ENCODE measurements at places on chromosomes 1 and 21. TPM values are rescaled to one million over a fixed set of nuclear protein-coding genes. Genes with fewer than 3 reads are reported as not detected.

DNA sequence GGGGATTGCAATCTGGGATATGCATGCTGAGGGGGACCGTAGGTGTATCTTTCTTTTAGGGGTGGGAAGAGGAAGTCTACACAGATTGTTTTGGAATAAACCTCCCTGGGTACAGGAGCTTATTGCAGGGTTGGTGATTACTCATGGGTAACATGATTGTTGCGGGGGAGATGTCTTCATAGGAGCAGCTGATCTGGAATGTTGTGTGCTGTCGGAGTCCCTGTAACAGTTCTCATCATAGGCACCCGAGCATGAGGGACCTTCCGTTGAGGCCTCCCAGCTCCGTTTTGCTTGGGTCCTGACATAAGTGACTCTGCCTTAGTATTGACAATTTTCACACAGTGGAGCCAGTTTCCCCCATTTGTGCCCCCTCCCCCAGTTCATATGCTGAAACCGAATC is 4.2 kb upstream of the PRXL2B start:
- no peak for DNase-seq

DNA sequence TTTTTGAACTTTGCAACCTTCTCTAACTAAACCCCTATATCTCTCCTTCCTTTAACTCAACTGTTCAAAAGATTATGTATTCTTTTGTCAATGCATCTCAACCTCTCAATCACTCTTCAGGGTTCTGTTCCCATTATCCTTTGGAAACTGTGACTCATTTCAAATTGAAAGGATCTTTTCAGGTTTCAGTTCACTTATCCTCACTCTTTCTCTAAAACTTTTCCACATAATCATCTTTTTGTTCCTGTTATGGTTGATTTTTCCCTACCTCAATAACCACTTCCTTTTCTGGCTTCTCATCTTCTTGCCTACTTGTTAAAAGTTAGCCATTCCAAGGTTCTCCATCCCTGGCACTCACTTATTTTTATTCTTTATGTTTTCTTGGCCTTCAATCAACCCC is 56.2 kb upstream of the NUF2 start:
- DNase-seq, result no peak

RBM8A gene
- total RNA-seq, result 74.8 TPM

GRCh38 chr1:207904391-207904790 is 6.5 kb downstream of the CD34 start:
- DNase-seq, result no peak

- no peak for DNase-seq
Observed at GRCh38 chr1:233867028-233867427, 37.4 kb upstream of the SLC35F3 start.

KRTAP20-4 gene
- total RNA-seq, result not detected

DNA sequence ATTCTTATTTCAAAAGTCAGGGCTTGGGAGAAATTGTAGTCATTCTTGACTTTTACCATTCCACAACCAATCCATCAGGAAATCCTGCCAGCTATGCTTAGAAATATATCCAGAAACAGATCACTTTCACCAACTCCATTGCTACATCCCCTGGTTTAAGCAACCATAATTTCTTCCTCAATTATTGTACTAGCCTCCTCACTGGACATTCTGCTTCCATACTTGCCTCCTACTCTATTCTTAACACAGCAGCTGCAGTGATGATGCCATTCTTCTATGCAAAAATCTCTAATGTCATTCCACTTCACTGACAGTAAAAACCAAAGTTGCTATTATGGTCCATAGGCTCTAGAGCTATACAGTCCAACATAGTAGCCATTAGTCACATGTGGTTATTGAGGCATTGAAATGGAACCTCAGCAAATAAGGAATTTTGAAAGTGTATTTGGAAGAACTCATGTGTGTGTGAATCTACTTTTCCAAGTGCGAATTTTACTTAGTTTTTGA is 110.7 kb upstream of the KIAA0040 start:
- DNase-seq, result no peak

ARHGAP30 gene
- total RNA-seq, result 14.1 TPM

GRCh38 chr1:29122682-29123052 is 1.0 kb downstream of the TMEM200B start:
- no peak for DNase-seq

- DNase-seq, result no peak
Observed at GRCh38 chr1:187146388-187146787, 317.6 kb downstream of the PLA2G4A start.

GRCh38 chr1:14997646-14998276 is 155.8 kb upstream of the TMEM51 start:
- no peak for DNase-seq

DNA sequence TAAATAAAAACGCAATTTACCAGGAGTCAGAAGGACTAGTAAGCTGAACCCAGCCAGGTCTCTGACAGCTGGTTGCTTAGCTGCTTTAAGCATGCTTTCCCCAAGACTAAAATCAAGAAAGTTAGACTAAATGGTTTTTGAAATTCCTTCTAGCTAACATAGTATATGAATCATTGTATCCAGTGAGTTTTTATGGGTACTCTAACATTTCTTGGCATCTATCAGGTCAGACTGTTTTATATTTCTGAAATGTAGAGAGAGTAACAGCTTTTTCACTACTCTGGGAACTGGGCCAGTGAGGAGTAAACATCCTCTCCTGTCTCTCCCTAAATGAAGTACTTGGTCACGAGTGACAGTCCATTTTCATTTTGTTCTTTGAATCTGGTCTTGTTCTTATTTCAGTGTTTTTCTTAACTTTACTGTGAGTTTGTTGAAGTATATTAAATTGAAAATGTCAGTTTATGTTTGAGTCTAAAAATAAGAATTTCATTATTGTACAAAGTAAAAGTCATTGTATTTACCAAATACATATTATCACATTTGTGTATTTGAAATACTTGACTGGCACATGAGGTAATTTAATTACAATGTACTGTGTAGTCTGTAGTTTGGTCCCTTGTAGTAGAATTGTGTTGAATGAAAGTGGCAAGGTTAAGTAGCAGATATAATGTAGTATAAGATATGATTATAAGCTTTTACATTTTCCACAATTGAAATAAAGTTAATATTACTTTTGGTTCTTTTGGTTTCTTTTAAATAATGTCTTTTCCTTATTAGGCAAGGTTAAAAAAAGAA is 47.6 kb downstream of the PKN2 start:
- no peak for DNase-seq

GRCh38 chr21:23578027-23578426 is 2029.3 kb downstream of the MRPL39 start:
- DNase-seq, result no peak

C4BPA gene
- total RNA-seq, result not detected

GRCh38 chr1:61921435-61921834 is 179.2 kb downstream of the PATJ start:
- DNase-seq, result no peak

DNA sequence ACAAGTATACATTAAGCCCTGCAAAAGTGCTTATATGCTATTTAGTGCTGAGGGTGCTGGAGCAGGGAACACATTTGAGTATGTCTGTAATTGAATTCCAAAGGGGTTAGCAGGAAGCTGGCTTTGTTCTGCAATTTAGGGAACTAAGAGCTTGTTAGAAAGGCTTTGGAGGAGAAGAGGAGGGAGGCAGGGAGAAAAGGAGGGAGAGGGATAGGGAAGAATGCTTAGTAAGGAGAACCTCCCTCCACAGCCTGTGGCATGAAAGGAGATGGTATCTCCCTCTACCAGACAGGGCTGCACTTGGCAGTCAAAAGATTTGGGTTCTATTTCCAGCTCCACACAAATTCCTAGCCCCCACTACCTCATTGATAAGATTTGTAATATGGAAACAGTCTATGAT is 217.8 kb downstream of the DAB1 start:
- DNase-seq, result no peak

DCST1 gene
- total RNA-seq, result 0.42 TPM

GRCh38 chr1:87840767-87841166 is 512.1 kb downstream of the LMO4 start:
- DNase-seq, result no peak

FAM177B gene
- total RNA-seq, result 1.3 TPM

DNA sequence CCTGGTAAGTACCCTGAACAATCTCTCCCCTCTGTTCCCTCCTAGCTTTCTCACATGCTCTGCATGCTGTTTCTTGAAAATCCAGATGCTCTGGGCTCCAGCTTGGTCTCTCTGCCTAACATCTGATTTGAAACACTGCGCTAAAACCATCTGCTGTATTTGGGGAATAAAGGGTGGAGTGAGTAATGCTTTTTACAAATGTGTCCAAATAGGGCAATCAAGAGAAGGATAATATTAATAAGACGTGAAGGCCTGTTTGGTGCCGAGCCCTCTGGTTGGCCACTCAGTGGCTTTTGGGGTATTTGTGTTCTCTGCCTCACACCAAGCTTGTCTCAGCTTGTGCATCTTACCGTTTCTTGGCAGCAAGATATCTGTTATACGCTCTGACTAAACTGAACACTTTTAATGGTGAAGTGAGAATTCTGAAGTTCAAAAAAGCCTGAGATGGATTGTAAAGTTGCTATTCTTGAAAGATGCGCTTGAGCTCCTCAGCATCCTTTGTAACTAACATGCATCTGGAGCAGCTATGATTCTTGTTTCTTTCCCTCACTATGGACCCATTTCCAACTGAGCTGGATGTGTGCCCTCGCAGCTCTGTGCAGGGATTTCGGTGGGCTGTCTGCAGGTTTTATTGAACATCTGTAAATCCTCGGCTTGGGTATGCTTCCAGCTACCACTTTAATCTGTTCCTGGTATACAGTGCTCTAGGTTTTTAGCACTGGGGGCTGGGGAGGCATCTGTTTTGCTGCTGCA is 269.4 kb downstream of the RWDD3 start:
- DNase-seq, result no peak

GRCh38 chr1:229665912-229666558 is 40.0 kb downstream of the URB2 start:
- no peak for DNase-seq

ADAMTS4 gene
- total RNA-seq, result 16.8 TPM

- no peak for DNase-seq
Observed at GRCh38 chr1:52238887-52239707, 97.2 kb downstream of the ZFYVE9 start.

Measured in esophagus muscularis mucosa (tissue), 4 donors.